Stimulated activated CD8-positive, alpha-beta memory T cell treated with anti-CD3 and anti-CD28 coated beads, Interleukin-4, amount 100 ng/mL, for 4 hours (primary cell): ENCODE measurements at places on chromosomes 2 and 18.

- no peak for DNase-seq
These were observed 26.9 kb upstream of the NEB start for GRCh38 chr2:151761193-151761592.

GRCh38 chr18:45365835-45366234, 249.4 kb upstream of the SLC14A2 start:
- no peak for DNase-seq

DNA sequence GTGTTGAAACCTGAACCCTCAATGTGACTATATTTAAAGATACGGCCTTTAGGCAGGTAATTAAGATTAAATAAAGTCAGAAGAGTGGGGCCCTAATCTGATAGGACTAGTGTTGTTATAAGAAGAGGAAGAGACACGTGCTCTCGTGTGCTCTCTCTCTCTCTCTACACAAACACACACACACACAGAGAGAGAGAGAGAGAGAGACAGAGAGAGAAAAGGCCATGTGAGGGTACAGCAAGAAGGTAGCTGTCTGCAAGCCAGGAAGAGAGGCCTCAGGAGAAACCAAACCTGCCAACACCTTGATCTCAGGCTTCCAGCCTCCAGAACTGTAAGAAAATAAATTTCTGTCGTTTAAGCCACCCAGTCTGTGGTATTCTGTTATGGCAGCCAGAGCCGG, 106.7 kb downstream of the FTCDNL1 start:
- DNase-seq: no peak

DNA sequence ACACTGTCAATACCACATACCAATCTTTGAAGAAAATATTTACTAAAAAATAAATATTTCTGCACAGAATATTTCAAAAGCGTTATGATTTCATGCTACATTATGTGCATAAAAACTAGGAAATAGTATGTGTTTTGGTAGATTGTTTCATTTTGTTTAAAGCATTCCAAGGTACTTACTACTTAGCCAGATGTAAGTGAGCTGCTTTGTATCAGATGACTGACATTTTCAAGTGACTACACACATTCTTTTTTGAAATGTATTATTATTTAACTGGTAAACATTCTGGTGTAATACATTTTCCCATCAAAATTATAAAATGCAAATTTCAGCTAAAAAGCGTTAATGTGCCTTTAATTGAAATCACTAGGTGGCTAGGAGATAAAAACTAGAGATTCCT, 21.5 kb downstream of the GCA start:
- DNase-seq: no peak

GRCh38 chr18:59554796-59555335, 142.4 kb downstream of the CCBE1 start:
- no peak for DNase-seq

GRCh38 chr2:28616396-28616999, 120.6 kb downstream of the PLB1 start:
- DNase-seq: no peak

DNA sequence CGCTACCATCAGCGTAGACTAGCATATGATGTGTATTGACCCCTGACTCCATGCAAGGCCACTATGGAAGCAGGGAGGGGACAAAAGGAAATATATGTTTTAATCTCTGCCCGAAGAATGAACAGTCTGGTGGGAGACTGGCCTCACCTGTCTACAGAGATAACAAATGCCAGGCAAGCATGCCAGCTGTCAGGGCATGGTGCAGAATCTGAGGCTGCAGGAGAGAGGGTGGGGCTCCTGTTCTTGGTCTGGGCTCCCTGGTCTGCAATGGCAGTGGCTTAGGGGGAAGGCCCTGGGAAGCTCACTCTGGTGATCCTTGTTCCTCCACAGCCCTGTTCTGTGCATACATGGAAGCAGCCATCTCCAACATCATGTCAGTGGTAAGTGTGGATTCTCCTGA, 27.5 kb downstream of the SLC14A2 start:
- no peak for DNase-seq

DNA sequence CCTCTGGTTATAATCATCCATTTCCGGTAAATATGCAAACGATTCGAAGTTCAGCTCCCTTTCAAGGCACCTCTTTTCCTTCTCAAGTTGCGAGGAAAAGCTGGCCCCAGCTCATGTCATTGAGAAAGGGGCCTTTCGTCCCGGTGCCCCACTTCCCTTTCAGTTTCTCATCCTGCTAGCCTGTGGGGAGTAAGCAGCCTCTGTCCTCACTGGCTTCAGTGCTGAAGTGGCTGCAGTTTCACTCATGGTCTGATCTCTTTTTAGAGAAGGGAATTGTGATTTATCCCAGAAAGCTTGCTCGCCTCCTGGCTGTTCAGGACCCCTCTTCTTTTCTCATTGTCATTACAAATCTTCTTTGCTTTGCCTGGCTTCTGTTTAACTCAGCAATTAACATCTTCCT, 207.5 kb downstream of the NR4A2 start:
- no peak for DNase-seq
